ENCODE measurements at places on chromosomes 5 and 9.

DNA sequence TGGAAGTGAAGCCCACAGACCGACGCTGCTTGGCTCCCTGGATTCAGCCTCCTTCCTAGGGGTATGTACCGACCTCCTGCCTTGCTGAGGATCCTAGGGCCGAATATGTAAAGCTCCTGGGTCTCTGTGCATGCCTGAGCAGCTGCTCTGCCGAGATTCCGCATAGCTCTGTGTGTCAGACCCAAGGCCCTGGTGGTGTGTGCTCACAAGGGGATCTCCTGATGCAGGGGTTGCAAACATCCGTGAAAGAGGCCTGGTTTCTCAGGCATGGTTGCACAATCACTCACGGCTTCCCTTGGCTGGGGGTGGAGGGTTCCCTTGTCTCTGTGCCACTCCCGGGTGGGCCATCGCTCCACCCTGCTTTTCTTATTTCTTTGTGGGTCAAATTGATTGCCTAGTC lies 19.9 kb upstream of the SVEP1 start:
- DNase-seq: no peak

GRCh38 chr9:4235871-4236804 lies 63.7 kb downstream of the GLIS3 start:
- DNase-seq: peak; percentile 53

GRCh38 chr9:14051419-14051818 lies 262.5 kb downstream of the NFIB start:
- no peak for DNase-seq

- DNase-seq: no peak
Measured at GRCh38 chr9:27198190-27198589, 89.2 kb downstream of the TEK start.

GRCh38 chr5:86376214-86376613 lies 241.5 kb upstream of the COX7C start:
- DNase-seq: no peak

GRCh38 chr5:124274949-124275348 lies 471.5 kb downstream of the ZNF608 start:
- peak; percentile 67 for DNase-seq

GRCh38 chr9:128121924-128122808 lies 5.4 kb downstream of the PTGES2 start:
- no peak for DNase-seq

- DNase-seq: no peak
Measured at GRCh38 chr5:165559645-165560044, 2054.2 kb downstream of the MAT2B start.

GRCh38 chr9:117365438-117365837 lies 49.4 kb downstream of the ASTN2 start:
- DNase-seq: no peak

DNA sequence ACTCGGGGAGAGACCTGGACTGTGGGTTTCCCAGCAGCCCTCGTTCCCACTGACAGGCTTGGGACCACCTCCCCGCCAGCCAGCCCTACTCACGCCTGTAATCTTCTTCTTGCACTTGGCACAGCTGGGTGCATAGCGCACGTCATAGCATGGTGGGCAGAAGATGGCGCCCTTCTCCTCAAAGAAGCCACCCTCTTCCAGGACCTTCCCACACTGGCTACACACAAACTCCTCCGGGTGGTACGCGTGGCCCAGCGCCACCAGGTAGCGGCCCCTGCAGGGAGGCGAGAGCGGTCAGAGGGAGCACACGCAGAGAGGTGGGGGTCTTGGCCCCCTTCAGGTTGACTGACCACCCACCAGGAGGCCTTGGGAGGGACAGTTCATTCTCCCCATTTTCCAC lies 9.4 kb downstream of the PDLIM7 start:
- no peak for DNase-seq

DNA sequence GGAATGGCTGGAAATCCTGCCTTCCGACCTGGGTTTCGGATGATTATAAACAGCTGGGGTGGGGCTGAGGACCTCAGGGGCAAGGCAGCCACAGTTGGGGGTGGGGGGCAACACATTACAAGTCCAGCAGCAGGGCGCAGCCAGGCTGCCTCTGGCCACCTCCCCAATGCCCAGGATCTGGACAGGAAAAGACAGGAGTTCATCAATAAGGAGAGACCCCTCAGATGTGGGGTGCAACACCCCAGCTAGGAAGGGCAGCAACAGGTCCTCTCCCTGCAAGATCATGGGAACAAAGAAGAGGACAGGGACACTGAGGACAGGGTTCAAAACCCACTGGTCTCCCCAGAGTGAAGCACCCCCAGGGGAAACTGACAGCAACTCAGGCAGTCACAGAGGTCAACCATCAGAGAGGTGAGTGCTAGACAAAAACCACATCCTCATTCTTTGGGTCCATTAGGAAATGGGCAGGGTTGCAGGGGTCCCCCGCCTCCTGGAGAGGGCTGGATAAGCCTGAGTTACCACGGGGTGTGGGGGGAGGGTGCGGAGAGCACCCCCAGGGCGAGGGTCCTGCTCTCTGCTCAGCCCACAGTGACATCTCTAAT lies 33.5 kb downstream of the SEMA4D start:
- no peak for DNase-seq

DNA sequence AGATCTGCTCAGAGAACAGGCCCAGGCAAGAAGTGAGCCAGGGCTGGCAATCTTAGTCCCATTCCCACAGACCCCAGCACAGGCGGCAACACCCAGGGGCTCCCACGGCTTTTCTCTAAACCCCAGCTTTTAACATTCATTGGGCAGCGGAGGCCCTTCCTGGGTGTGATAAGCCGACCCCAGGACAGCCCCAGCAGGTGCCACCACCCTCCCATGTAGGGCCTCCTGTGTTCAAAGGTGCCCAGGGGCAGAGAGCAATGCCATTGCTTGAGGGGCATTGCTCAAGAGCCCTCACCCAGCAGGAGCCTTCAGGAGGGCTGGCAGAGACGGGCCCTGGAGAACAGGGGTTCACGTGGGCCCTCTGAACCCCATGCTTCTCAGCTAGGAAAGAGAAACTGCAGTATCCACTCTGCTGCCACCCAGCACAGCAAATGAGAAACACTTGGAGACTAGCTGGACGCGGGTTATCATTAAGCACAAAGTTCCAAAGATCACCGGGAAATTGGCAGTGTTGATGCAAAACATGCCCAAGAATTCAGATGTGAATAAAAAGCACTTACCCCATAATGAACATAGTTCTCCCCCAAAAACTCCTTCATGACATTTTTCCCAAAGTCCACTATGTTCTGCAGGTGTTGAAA lies 13.9 kb downstream of the IPPK start:
- DNase-seq: no peak

DNA sequence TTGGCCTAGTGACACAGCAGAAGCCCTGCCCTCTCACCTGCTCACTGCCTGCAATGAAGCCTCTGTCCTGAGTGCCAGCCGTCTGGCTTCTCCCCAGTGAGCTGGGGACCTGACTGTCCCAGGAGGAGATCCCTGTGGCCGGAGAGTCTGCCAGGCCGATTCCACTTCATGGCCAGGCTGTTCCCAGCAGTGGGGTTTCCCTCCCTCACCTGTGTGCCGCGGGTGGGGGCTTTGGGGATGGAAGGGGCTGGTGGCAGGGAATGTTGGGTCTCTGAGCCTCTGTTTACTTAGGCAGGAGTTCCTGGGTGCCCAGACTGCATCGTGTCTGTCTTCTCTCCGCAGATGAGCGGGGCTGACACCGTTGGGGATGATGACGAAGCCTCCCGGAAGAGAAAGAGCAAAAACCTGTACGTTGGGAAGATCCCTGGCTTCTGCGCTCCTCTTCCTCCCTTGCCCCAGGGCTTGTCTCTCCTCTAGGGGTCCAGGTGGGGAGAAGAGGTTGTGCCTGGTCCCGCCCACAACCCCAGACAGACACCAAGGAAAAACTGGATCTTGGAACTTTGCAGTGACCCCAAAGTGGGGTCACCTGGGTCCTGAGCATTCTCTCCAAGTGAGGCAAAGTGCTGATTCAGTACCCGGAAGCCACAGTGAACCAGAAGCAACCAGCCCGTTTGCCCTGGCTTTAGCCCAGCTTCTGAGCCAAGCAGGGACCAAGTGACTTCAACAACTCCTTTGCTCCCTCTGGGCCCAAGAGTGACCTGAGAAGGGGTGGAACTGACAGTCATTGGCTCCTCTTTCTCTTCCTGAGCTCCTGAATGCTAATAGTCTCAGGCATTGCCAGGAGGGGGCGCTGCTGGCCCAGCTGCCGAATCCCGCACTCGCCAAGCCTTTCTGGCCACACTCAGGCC lies 127.7 kb downstream of the RGS3 start:
- peak; percentile 68 for DNase-seq

- no peak for DNase-seq
Measured at GRCh38 chr5:56871777-56872176, 37.6 kb upstream of the SETD9 start.

DNA sequence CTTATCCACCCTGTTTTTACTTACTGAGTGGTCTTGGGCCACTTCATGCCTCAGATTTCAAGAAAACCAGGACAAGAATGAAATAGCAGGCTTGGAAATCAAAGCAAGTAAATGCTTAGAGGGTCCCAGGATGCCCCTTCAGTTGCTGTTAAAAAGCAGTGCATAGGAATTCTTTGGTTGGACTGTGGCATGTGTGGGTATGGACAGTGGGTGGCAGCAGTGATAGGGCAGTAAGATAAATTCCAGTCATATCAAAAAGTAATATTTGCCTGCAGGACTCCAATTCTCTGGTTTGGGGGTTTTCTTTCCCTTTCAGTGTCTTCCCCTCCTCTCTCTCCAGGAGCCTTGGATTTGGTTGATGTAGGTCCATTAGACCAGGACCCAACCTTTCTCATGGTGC lies 306.7 kb upstream of the CLINT1 start:
- no peak for DNase-seq

DNA sequence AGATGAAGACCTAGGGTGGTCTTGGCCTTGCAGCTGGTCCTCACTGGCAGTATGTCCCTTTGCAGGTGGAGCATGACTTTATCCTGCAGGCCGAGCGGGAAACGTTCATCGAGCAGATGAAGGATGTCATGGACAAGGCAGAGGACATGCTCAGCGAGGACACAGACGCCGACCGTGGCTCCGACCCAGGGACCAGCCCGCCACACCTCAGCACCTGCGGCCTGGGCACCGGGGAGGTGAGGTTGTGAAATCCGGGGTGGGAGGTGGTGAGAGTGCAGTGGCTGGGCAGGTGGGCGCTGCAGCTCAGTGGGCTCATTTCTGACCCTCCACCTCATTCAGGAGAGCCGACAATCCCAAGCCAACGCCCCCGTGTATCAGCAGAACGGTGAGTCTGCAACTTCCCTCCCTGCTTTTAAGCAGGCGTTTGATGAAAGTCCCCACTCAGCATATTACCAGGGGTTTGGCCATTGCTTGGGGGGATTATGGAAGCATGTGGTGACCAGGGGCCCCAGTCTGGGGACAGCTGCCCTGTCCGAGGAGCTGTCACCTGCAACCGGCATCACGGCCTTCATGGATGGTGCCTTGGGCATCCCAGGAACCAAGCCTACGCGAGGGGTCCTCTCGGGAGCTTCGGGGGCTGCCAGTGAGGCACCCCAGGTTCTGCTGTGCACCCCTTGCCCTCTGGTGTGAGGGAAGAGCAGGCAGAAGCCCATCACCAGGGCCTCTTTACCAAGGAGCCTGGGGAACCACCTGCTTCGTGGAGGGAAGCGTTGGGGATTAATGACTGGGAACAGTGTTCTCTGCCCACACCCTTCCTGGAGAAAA lies 84.0 kb downstream of the WNK2 start:
- no peak for DNase-seq

DNA sequence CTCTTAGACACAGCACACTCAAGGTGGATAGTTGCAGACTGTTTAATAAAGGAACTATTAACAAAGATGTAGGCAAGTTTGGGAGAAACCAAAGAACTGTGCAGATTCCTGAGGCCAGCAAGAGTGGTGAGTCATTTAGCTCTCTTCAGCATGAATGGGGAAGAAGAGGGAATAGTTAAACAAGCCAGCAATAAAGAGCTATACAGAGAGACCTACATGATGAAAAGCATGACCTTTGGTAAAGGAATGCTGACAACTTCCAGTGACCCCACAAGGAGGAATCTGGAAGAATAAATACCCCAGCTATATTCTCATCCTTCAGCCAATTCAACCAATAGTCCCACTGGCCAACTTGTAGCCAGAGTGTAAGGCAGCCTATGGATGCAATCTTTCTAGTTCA lies 706.0 kb upstream of the GRAMD2B start:
- DNase-seq: peak; percentile 84

DNA sequence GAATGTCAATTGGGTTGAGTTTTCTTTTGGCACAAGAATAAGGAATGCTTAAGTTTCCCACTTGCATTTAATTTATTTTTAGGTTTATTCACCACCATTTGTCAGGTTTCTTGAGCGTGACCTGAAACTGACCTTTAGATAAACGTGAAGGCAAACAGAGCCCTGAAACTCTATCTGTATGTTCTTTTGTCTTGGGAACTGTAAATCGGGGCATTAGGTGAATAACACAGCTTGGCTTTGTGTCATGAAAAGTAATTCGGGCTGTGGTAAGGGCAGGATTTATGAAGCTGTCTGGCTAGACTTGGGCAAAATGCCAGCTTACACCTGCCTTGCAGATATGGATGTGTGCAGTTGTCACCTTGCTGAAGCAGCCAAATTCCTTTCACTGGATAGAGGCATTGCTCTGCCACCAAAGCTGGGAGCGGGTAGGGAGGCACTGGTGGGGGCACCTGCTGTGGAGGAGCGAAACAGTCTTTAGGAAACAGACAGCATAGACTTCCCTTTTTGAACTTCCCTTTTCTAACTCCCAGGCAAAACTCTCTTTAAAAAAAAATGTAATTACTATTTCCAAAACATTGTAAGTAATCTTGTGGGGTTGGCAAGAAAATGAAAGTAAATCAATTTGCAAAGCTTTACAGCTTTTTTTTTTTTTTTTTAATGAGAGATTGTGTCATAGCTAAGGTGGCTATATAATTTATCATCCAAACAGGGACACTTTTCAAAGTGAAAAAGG lies 545.2 kb downstream of the CSNK1G3 start:
- DNase-seq: no peak

- DNase-seq: no peak
Measured at GRCh38 chr5:97923496-97923895, 740.4 kb upstream of the RIOK2 start.

GRCh38 chr9:37566716-37567115 lies 9.5 kb downstream of the FBXO10 start:
- no peak for DNase-seq

DNA sequence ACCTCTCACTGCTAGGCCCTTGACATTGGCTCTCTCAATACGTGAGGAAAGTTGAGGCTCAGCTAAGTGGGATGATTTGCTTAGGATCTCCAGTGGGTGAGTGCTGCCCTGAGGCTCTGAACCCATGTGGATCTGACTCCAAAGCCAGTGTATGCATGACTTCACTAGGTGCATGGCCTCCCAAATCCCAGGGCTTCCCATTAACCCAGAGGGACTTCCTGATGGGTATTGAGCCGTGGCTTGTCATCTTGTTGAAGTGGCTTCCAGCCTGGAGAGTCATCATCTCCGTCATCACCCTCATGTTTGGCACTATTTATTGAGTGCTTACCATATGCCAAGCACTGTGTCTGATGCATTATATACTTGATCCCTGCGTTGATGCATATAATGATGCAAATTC lies 37.3 kb upstream of the TEX48 start:
- DNase-seq: no peak

- DNase-seq: peak; percentile 91
Measured at GRCh38 chr5:116492016-116492623, 82.5 kb downstream of the SEMA6A start.

GRCh38 chr5:52943285-52943684 lies 45.9 kb upstream of the ITGA2 start:
- no peak for DNase-seq

GRCh38 chr9:98726735-98727134 lies 18.0 kb upstream of the GABBR2 start:
- peak; percentile 50 for DNase-seq
